ENCODE measurements at places on chromosomes 2 and 18. TPM values are rescaled to one million over a fixed set of nuclear protein-coding genes. Genes with fewer than 3 reads are reported as not detected.
A peak's percentile ranks its signal among the peaks of the same experiment; 100 is the strongest.

DNA sequence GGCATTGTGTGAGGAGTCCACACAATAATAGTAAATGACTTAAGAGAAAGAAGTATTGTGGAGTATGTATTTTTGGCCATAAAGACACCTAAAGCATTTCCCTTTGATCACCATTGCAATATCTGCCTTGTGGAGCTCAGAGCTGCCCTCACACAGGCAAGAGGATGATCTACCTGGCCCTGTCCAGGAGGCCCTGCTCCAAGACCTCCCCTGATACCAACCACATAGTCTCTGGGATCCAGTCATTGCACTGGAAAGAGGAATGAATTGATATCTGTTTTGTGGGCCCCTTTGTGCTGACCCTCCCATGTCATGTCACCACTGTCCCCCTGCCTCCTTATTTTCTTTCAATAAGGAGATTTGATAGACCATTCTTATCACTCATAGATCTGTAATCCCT lies 430.6 kb upstream of the TNP1 start:
- DNase-seq: no peak

DNA sequence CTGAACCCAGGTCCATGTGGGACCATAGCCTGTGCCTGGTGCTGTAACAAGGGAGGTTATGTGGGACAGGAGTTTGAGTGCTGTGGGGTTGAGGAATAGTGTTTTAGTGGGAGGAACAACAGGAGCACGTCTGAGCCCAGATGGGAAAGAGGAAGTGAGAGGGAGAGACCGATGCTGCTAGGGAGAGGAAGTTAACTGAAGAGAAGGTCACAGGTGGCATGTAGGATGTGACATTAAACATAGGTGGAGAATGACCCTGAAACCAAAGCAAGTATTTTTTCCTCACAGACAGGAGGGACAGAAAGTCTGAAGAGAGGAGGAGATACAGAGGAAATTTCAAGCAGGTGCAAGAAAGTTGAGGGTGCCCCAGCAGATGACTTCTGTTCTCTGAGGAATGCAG lies 87.8 kb downstream of the ACOXL start:
- no peak for DNase-seq

- no peak for DNase-seq
Observed at GRCh38 chr2:170214309-170214948, 36.5 kb downstream of the MYO3B start.

DNA sequence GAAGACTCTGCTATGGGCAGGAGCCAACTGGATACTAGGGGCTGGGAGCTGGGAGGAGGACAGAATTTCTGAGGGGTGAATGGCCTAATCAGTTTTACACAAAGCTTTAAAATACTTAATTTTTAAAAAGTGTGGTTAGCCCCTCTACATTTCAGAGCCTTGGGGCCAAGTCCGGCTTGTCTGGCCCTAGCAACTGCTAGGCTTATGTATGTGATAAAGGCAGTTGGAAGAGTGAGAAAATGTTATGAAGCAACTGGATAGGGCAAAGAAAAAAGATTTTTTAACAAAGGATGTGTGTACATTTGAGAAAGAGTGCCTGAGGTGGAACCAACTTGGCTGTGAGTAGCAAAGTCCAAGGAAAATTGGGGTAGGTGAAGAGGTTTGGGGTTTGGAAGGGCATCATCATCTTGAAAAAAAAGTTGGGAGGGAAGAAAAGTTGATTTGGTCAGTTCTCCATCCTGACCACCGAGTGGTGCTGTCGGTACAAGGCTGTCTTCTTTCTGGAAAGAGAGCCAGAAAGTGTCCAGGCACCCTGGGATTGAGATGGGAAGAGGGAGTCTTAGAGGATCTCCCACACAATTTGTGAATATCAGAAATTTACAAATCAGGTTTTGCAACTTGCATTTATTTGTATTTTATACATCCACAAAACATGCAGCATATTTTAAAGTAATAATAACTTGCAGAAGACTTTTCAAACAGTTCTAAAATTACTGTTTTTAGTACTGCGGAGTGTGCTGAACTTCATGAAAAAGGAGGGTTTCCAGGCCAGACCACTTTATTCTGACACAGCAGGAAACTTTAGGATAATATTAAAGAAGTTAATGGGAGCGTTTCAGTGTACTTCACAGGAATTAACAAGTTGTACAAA lies 10.5 kb upstream of the CDK15 start:
- no peak for DNase-seq

- DNase-seq: no peak
Observed at GRCh38 chr2:125596612-125597011, 1059.3 kb upstream of the GYPC start.

DNA sequence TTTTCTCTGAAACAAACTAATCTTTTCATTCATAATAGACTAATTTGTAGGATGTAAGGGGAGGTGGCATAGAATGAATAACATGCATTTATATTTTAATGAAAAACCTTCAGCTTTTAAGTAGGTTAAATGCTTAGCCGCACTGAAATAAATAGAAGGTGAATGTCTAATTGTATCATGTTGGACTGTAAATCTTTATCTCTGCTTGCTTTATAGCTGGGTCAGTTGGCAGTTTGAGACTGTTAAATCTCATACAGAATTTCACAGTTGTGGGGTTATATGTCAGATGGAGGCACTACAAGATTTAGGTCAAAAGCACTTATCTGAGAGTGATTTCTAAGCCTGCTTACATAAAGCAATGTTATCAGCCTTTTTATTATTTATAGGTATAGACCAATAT lies 174.7 kb upstream of the SIX3 start:
- DNase-seq: no peak

DNA sequence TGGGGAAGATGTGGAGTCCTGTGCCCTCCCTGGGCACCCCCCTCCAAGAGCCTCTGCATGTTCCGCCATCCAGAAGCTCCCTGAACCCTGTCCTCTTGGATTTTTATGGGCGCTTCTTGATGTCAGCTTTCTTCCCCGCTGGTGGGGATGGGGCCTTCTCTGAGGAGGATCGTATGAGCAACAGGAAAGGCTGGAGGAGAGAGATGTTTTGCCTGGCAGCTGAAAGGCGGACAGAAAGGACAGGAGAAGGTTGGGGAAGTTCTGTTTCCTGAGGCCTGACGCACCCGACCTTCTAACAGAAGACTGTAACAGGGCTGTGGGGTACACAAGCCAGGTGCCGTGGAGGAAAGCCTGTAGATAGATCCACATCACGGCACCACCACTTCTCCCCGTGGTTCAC lies 238.8 kb downstream of the LDLRAD4 start:
- DNase-seq: no peak

DNA sequence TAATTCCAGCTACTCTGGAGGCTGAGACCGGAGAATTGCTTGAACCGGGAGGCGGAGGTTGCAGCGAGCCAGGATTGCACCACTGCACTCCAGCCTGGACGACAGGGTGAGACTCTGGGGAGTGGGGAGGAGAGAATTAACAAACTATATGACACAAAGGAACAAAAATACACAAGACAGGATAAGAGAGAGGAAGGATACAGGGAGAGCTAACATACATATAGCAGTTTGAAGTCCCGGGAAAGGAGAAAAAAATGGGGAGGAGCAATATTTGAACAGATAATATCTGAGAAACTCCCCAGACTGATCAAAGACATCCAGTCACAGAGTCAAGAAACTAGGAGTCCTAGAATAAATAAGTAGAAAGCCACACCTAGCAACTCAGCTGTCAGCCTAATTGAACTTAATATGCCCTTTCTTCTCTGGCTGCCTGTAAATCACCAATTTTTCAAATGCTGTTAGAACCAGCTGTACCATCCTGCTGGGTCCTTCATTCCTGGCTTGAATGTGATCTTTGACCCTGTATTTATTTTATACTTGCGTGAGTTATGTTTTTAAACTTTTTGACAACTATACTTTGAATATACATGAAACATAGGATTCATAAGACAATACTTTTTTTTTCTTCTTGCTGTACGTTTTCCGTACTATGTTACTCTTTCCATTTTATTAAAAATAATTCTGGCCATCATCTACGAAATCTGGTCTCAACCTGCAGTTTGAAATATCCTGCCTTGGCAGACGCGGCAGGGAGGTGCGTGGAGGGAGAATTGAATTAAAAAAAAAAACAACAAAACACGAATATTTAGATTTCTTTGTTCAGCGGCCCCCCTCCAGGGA lies 876 bp upstream of the CYP27A1 start:
- DNase-seq: no peak

- no peak for DNase-seq
Observed at GRCh38 chr2:172969166-172969565, 106.5 kb upstream of the MAP3K20 start.

- DNase-seq: no peak
Observed at GRCh38 chr2:74179063-74179865, 585 bp upstream of the MOB1A start.

DNA sequence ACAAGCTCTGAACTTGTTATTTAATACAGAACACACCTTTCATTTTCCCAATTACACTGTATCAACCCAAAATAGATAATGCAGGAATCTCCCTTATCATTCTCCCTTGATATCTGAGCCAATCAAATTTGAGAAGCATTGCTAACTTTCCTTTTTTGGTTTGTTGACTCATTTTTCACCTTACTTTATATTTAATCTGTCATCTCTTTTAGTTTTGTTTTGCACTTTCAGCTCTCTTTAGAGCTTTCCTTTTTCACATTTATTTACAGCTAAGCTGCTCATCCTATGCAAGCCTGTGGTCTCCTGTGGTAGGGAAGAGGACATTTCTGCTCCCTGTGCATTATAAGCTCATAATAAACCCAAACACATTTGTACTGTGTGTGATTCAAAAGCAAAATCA lies 50.1 kb downstream of the ITGAV start:
- DNase-seq: no peak

- no peak for DNase-seq
Observed at GRCh38 chr2:86335865-86336674, 1.4 kb downstream of the REEP1 start.

GRCh38 chr2:160169988-160170387 lies 30.1 kb downstream of the ITGB6 start:
- DNase-seq: no peak

DNA sequence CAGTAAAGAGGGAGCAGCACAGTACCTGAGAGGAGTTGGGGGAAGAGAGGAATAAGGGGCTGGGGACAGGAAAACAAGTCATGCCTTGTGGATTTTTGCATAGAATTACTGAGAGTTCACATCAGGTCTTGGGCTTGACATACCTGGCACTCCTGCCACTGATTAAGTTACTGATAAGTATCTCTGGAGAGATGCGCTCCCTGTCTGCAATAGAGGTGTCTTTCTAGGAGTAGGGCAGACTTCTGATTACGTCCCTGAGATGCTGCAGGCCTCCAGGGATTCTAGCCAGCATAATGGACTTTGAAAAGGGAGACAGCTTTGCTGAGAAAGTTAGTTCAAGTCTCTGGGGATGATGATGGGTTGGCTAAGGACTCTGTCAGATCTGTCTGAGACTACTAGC lies 69.4 kb downstream of the CHRNA1 start:
- no peak for DNase-seq

DNA sequence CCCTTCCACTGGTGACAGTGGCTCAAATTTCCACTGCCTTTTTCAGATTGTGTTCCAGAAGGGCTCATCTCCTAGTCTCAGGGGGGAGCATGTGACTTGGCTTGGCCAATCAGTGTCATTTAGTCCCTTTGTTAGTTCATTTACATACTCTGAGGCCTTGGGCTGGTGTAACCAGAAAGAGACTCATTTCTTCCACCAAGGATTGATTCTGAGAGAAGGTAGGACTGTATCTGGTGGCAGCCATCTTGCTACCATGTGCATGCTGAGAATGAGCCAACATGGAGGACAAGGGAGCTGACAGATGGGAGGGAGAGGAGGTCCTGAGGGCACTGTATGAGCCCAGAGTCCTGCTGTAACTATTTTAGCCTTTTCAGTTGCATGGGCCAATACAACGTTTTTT lies 191.7 kb downstream of the THSD7B start:
- DNase-seq: no peak

DNA sequence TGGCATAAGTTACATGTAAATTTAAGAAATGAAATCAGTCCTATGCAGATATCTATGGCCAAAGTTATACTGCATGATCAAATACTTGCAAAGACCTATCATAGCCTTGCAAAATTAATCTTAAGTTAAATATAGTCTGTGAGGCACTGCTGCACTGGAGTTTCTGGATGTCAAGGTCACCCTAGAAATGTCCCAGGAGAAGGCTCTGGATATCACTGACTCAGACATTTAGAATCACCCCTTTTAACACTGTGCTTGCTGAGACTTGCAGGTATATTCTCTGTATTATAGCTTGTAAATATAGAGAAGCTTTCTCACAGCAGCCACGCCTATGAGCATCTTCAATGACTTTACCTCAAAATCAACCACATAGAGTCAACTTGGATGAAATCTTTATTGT lies 51.5 kb downstream of the ETAA1 start:
- DNase-seq: no peak

GRCh38 chr18:54218299-54218698 lies 6.2 kb downstream of the MBD2 start:
- DNase-seq: no peak

- DNase-seq: peak; percentile 87
Observed at GRCh38 chr2:158600155-158600802, 143.5 kb downstream of the PKP4 start.

GRCh38 chr18:35084494-35085449 lies 43.6 kb downstream of the MAPRE2 start:
- DNase-seq: no peak

DNA sequence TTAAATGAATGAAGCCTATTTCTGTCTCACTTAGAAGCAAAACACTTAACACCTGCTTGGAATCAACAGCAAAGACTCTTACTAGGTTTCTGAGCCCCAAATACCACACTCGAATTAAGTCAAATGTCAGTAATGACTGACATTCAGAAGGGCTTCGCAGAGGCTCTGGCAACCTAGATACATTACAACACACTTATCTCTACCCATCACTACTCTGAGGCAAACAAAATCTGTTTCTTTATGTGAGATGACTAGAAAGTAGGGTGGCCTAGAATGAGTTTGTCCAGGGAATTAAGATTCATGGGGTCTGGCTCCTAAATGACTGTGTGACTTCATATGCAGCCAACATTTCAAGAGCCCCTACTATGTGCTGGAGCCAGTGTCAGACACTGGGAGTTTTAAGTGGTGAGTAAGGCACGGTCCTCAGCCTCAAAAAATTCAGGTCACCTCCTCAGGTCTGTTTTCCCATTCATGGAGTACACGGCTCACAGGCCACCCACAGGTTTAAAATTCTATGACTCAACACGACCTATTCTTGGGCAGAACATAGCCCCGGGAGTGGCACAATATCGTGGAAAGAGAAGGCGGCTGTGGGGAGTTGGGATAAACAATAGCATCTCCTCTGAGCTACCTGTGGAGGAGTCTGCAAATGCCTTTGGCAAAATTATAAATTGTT lies 150.3 kb upstream of the ZFP36L2 start:
- DNase-seq: no peak

DNA sequence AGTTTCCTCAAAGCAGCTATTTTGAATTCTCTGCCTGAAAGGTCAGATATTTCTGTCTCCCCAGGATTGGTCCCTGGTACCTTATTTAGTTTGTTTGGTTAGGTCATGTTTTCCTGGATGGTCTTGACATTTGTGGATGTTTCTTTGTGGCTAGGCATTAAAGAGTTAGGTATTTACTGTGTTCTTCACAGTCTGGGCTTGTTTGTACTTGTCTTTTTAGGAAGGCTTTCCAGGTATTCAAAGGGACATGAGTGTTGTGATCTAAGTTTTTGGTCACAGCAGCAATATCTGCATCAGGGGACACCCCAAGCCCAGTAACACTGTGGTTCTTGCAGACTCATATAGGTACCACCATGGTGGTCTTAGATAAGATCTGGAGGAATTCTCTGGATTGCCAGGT lies 11.8 kb downstream of the MYO3B start:
- no peak for DNase-seq

Gene UPP2
- total RNA-seq: not detected

Gene ELOA2
- not detected for total RNA-seq

Gene LRP1B
- not detected for total RNA-seq

Gene AP1S3
- 6.7 TPM for total RNA-seq
